ENCODE measurements at places on chromosomes 1 and 21.

DNA sequence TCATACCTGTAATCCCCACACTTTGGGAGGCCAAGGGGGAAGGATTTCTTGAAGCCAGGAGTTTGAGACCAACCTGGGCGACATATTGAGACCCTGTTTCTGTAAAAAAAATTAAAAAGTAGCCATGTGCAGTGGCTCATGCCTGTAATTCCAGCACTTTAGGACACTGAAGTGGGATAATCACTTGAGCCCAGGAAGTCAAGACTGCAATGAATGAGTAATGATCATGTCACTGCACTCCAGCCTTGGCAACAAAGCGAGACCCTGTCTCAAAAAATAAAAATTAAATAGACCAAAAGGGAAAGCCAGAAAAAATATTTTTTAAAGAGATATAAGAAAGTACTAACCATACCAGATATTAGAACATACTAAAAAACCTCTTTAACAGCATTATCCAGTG, 44.7 kb upstream of the LYPLAL1 start:
- DNase-seq, result no peak

GRCh38 chr1:167981933-167982332, 45.1 kb upstream of the MPC2 start:
- no peak for DNase-seq

DNA sequence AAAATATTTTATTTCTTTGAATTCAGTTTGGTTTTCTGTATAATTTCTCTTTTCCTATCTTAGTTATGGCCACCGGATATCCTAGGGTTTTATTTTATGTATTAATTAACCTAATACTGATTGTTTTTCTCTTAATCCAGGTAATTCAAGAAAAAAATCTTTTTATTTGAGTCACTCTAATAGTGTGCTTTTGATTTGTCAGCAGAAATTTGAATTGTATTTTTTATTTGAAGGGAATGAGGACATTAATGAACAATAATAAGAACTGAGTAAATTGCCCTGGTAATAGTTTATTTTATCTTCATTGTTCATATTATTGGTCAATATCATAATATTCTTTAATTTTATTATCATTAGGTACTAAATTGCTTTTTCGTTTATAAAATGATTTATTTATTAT, 120.1 kb downstream of the USP25 start:
- DNase-seq, result no peak

DNA sequence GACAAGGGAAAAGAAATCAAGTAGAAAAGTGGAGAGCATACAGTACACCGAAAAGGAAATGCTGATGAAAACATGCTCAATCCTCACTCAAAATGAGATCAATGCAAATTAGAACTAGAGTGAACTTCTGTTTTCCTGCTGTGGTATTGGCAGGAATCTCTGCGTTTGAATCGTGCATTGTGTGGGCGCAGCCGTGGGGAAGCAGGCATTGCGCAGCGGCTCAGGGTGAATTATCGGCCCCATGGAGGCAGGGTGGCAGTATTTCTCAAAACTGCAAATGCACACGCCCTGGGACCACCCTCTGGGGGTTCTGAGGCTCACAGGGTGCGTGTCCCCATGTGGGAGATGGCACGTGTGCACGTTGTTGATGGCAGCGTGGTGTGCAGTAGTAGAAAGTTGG, 140.6 kb downstream of the PEX14 start:
- DNase-seq, result no peak

- DNase-seq, result no peak
These were observed 85.2 kb downstream of the UCK2 start for GRCh38 chr1:165912638-165913037.

- no peak for DNase-seq
These were observed 5.3 kb downstream of the ADGRB2 start for GRCh38 chr1:31758823-31759222.

Measured in HTR-8/SVneo (cell line).